ENCODE measurements at places on chromosomes 7 and 10.

DNA sequence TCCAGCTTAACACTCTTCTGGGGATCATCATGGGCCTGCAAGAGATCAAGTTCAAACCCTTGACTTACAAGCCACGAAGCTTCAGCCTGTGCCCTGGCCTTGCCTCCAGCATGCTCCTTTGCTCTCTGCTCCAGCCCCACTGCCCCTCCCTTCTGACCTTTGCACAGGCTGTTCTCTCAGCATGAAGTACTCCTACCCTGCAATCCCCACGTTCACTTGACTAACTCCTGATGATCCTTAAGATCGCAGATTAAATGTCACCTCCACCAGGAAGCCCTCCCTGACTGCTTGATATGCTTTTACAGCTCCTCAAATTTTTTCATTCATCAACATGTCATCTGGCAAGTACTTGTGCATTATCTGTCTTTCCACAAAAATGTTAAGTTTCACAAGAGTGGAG, 75.5 kb upstream of the SLF2 start:
- no peak overlapping the region for H3K27ac ChIP-seq
- peaks cover 10% of the 10 kb centered on the region for H3K27me3 ChIP-seq
- no peaks in the 10 kb centered on the region for H3K36me3 ChIP-seq

GRCh38 chr7:52026140-52026539, 709.5 kb upstream of the COBL start:
- no peaks in the 10 kb centered on the region for H3K27me3 ChIP-seq
- no peak overlapping the region for H3K4me3 ChIP-seq
- H3K27ac ChIP-seq, result no peak overlapping the region
- H3K4me1 ChIP-seq, result no peaks in the 10 kb centered on the region
- no peak for DNase-seq
- H3K36me3 ChIP-seq, result no peaks in the 10 kb centered on the region

GRCh38 chr7:147811923-147812322, 778.6 kb upstream of the C7orf33 start:
- H3K27me3 ChIP-seq, result no peaks in the 10 kb centered on the region
- no peak overlapping the region for H3K27ac ChIP-seq
- no peak for DNase-seq
- H3K4me1 ChIP-seq, result no peaks in the 10 kb centered on the region

DNA sequence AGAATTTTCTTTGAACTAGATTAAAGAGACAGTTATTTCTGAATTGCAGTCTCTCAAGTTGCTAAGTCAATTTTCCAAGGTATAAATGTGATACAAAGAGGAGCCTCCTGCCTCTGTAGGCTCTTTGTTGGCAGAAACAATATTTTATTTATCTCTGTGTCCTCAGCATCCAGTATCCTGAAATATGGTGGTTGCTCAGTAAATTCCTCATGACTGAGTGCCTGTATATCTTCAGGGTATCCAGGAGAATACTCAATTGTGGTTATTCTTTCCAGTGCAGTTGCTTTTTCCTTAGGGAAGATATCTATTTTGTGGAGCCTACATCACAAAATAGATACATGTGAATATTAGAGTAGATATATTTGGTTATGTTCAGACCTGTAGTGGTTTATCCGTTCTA, 144.8 kb upstream of the FERD3L start:
- no peak overlapping the region for H3K4me3 ChIP-seq
- H3K4me1 ChIP-seq, result no peaks in the 10 kb centered on the region
- no peak overlapping the region for H3K27ac ChIP-seq
- no peaks in the 10 kb centered on the region for H3K27me3 ChIP-seq

- DNase-seq, result no peak
- no peak overlapping the region for H3K4me3 ChIP-seq
- H3K27me3 ChIP-seq, result no peaks in the 10 kb centered on the region
- peaks cover 4% of the 10 kb centered on the region for H3K4me1 ChIP-seq
- no peaks in the 10 kb centered on the region for H3K36me3 ChIP-seq
Observed at GRCh38 chr10:16105082-16105481, 244.8 kb upstream of the MINDY3 start.

DNA sequence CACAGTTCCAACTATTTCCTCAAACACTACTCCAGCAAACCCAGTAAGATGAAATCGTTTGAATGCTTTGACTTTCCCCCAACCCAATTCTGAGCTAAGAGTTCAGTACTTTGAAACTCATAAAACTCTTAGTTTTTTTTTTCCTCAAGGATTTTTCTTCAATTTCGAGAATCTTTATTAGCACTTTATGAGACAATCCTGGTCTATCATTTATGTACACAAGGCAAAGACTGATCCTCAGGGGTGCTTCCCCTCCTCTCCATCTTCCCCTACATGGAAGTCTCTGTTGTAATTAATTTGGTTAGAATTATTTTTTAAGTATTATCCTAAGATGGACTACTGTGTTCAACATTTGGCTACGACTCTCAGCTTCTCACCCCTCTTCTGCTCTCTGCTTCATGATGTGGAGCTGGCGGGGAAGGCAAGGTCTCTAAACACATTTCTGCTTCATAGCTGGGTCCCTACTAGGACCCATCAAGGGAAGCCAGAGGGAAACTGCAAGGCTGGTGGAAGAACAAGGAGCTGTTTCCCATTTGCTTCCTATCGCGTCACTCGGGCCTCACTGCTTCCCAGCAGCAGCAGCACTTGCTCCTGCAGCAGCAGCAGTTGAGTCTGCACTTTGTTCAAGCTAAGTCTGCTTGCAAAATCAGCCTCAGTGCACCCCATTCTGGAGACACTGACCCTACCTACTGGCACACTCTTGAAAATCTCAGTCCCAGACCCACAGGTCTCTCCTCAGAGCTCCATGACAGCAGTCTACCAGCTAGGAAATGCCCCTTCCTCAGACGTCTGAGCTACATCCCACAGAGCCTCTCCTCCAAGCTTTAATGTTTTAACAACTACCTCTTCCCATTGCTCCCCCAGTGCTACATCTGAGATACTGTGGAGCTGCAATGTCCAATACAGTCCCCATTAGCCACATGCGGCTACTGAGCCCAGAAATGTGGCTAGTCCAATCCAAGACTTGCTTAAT, 90.0 kb downstream of the CHCHD3 start:
- no peaks in the 10 kb centered on the region for H3K27me3 ChIP-seq
- H3K4me1 ChIP-seq, result peaks cover 20% of the 10 kb centered on the region
- no peak for DNase-seq
- H3K27ac ChIP-seq, result no peak overlapping the region
- no peak overlapping the region for H3K4me3 ChIP-seq
- peaks cover 8% of the 10 kb centered on the region for H3K36me3 ChIP-seq

DNA sequence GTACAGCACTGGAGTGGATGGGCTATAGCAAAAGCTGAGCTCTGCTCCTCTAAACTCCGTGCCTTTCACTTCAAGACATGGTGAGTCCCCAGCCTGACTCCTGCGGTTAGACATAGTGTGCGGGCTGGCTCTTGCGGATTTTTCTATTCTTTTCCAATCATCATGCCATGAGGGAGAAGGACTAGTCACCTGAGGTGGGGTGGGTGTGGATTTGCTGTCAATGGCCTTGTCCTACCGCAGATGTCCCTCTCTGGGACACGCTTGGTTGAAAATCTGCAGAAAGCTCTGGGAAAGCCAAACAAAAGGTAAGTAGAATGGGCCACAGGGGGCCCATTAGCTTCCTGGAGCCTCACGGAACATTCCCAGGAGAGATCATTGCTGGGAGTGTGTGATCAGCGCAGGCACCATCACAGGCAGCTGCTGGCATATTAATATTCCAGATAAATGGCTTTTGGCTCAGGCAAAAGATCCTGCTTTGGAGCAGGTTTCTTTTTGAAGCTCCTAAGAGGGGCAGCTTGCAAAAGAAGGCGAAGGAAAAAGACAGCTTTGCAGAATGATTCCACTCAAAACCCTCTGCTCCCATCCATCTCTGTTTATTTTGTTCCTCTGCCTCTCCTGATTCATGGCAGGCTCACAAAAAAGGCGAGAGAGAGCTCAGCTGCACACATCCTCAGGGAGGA, 509.0 kb upstream of the ZMIZ1 start:
- H3K4me1 ChIP-seq, result peaks cover 11% of the 10 kb centered on the region
- DNase-seq, result no peak
- H3K4me3 ChIP-seq, result no peak overlapping the region
- H3K27me3 ChIP-seq, result peaks cover 13% of the 10 kb centered on the region
- no peaks in the 10 kb centered on the region for H3K36me3 ChIP-seq

DNA sequence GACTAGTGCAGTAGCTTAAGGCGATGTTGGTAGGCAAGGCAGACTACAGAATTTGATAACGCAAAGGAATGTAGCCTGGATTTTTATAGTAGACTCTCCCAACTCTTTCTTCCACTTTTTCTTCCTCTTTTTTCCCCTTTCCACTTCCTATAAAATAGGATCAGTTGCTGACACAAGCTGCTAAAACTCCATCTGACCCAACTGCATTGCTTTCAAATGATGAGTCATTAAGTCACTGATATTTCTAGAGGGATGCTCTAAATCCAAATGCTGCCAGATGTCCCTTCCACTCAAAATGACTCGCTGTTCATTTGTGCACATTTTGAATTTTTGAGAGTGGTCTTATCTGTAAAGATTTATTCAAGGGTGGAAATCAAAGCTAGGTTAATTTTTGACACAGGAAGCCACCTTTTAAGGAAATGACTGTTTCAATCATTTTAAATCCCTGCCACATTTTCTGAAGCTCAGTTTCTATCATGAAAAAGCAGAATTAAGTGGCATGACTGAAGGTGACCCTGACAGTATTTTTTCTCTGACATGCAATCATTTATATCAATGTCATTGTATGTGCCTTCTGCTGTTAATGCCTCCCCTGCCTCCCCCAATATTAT, 25.8 kb upstream of the SFMBT2 start:
- H3K27ac ChIP-seq, result no peak overlapping the region
- H3K27me3 ChIP-seq, result peaks cover 23% of the 10 kb centered on the region
- no peak for DNase-seq
- H3K4me1 ChIP-seq, result peaks cover 8% of the 10 kb centered on the region
- H3K4me3 ChIP-seq, result no peak overlapping the region

GRCh38 chr10:51348622-51349021, 274.3 kb downstream of the PRKG1 start:
- peaks cover 1% of the 10 kb centered on the region for H3K36me3 ChIP-seq
- H3K27ac ChIP-seq, result no peak overlapping the region
- peaks cover 3% of the 10 kb centered on the region for H3K4me1 ChIP-seq
- no peaks in the 10 kb centered on the region for H3K27me3 ChIP-seq
- no peak overlapping the region for H3K4me3 ChIP-seq

GRCh38 chr10:15558136-15558535, 161.6 kb downstream of the ITGA8 start:
- H3K27me3 ChIP-seq, result peaks cover 13% of the 10 kb centered on the region
- no peak overlapping the region for H3K4me3 ChIP-seq
- no peaks in the 10 kb centered on the region for H3K36me3 ChIP-seq
- H3K27ac ChIP-seq, result no peak overlapping the region

GRCh38 chr7:33903791-33904680, 1.3 kb upstream of the BMPER start:
- peak; percentile 21 for DNase-seq
- H3K4me1 ChIP-seq, result peaks cover 4% of the 10 kb centered on the region
- H3K27ac ChIP-seq, result peak overlapping the region; percentile 74
- peaks cover 76% of the 10 kb centered on the region for H3K27me3 ChIP-seq
- H3K36me3 ChIP-seq, result no peaks in the 10 kb centered on the region

- no peak for DNase-seq
- H3K4me3 ChIP-seq, result no peak overlapping the region
- peaks cover 18% of the 10 kb centered on the region for H3K36me3 ChIP-seq
- H3K4me1 ChIP-seq, result peaks cover 35% of the 10 kb centered on the region
- H3K27ac ChIP-seq, result no peak overlapping the region
- no peaks in the 10 kb centered on the region for H3K27me3 ChIP-seq
Observed at GRCh38 chr10:60896033-60896432, 48.0 kb downstream of the RHOBTB1 start.

DNA sequence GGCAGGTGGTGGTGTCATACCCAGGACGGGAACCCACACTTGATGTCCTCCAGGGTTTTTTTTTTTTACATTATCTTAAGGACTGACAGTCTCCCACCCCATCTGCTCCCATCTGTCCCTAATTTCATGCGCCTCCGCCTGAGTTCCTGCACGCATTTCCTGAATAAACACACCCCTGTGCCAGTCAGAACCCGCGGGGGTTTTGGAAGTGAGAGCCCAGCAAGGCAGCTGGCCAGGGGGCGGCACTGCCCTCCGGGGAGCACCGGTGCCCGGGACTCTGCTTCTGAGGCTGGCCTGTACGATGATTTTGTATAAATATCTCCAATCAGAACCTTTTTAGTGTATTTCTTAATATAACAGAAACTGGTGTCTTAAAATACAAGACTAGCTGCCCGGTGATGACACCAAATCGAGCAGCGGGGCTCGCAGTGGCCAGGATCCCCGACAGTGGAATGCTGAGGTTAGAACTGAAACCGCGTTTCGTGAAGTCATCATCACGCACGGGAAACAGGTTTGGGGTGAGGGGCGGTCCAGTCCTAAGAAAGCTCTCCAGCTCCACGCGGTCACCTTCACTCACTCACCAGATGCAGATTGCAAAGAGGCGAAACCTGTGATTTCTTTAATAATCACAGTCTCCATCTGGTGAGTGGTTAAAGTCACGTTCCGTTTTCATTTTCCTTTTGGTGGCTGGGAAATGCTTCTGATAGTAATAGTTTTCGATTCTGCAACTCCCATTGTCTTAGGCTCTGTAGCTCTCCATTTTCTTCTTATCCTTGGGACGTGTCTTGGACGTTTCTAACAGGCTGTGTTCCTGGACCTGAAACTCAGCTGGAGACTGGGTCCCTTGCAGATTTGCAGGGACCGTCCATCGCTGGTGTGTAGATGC, 19.7 kb downstream of the BNIP3 start:
- no peaks in the 10 kb centered on the region for H3K4me1 ChIP-seq
- H3K36me3 ChIP-seq, result peaks cover 18% of the 10 kb centered on the region
- no peaks in the 10 kb centered on the region for H3K27me3 ChIP-seq
- H3K4me3 ChIP-seq, result no peak overlapping the region

DNA sequence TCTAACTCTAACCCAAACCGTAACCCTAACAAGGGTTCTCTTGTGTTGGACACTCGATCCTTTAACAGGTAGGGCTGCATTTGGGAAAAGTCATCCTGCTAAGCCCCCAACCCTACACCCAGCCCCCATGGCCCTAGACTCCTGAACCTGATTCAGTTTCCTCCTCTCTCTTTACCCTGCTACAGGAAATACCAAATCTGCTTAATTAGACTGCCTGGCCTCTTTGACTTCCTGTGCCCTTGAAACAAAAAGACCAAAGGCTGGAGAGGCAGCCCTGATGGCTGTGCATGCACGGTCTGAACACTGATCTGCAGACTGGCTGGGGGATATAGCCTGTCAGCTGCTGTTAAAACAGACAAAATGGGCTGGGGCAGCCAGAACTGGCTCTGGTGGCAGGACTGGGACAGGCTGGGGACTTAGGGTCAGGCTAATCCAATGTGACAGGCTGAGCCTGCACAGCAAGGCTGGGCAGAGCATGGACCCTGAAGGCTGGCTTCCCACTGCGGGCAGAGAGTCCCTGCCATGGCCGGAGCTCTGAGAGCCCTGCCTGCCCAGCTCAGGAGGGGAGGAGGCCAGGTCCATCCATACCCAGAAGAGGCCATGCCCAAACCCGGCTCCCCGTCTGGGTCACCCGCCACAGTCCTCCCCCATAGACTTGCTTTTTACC, 51.0 kb upstream of the MSMB start:
- H3K4me3 ChIP-seq, result no peak overlapping the region
- H3K27ac ChIP-seq, result no peak overlapping the region
- H3K36me3 ChIP-seq, result no peaks in the 10 kb centered on the region
- no peak for DNase-seq

- no peak for DNase-seq
- no peaks in the 10 kb centered on the region for H3K27me3 ChIP-seq
- H3K36me3 ChIP-seq, result no peaks in the 10 kb centered on the region
- H3K4me1 ChIP-seq, result peaks cover 31% of the 10 kb centered on the region
- H3K4me3 ChIP-seq, result no peak overlapping the region
Observed at GRCh38 chr10:78651287-78651686, 417.5 kb upstream of the ZMIZ1 start.
